Thoracic aorta (tissue), 2 donors: ENCODE measurements at places on chromosomes 2 and 18.

GRCh38 chr18:48851599-48851960 is 99.2 kb downstream of the SMAD7 start:
- peak overlapping the region; percentile 82 for H3K27ac ChIP-seq
- peaks cover 23% of the 10 kb centered on the region for H3K4me1 ChIP-seq
- DNase-seq = no peak
- no peaks in the 10 kb centered on the region for H3K27me3 ChIP-seq

DNA sequence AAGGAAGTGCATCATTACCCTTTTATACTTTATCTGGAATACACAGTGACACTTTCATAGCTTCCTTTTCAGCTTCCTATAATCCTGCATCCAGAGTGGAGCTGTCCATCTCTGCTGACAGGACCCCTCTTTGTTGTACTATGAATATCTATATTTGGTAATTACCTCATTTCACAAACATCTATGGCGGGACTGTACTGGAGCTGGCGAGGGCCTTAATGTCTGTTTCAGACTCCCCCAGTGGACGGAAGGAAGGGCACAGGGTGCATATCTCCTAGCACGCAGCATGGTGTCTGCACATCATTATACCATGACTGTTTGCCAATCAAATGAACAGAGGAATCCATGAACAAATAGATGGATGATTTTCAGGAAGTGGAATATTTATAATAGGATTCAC is 142.3 kb downstream of the SOX11 start:
- no peak overlapping the region for H3K27ac ChIP-seq
- no peaks in the 10 kb centered on the region for H3K36me3 ChIP-seq
- no peak for DNase-seq
- H3K4me3 ChIP-seq = no peak overlapping the region

GRCh38 chr2:27838502-27838901 is 51.7 kb downstream of the RBKS start:
- no peak overlapping the region for H3K4me3 ChIP-seq
- no peak for DNase-seq
- H3K36me3 ChIP-seq = no peaks in the 10 kb centered on the region

DNA sequence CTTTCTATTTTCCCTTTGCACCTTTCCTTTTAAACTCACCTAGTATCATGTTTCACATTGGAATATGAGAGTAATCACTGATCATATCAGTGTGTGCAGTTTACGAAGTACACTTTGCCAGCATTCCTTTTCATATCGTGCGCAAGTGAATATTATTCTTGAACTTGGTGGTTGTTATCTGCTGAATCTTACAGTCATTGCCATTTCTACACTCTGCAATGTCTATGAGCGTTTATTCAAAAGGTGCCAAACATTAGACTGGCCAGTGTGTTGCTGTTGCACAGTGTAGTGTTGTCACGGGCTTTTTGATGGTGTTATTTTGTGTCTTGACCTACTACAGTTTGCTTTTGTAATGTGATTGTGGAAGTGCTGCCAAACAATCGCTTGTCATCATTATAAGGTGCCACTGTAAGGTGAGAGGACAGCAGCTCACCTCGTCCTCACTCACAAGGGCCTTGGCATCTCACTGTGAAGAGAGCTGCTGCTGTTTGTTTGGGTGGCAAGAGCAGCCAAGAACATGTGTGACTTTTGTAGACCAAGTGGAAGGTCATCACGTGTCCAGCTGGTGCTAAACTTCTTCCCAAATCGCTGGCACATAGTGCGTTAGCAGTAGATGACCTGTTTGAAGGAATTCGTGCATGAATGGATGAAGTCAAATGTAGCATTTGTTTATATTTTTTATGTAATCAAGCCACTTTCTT is 113.3 kb downstream of the MYO1B start:
- no peak for DNase-seq
- no peak overlapping the region for H3K27ac ChIP-seq
- H3K27me3 ChIP-seq = no peaks in the 10 kb centered on the region
- H3K4me3 ChIP-seq = no peak overlapping the region
- peaks cover 21% of the 10 kb centered on the region for H3K4me1 ChIP-seq
- no peaks in the 10 kb centered on the region for H3K36me3 ChIP-seq

- peaks cover 12% of the 10 kb centered on the region for H3K4me1 ChIP-seq
- no peaks in the 10 kb centered on the region for H3K36me3 ChIP-seq
- no peak for DNase-seq
- H3K27me3 ChIP-seq = no peaks in the 10 kb centered on the region
Observed at GRCh38 chr18:58046794-58047555, 2.9 kb downstream of the NEDD4L start.

GRCh38 chr2:237479747-237480146 is 7.3 kb upstream of the MLPH start:
- no peaks in the 10 kb centered on the region for H3K36me3 ChIP-seq
- DNase-seq = no peak
- H3K4me1 ChIP-seq = peaks cover 1% of the 10 kb centered on the region
- no peaks in the 10 kb centered on the region for H3K27me3 ChIP-seq
- no peak overlapping the region for H3K4me3 ChIP-seq
- no peak overlapping the region for H3K27ac ChIP-seq

- H3K27ac ChIP-seq = no peak overlapping the region
- H3K27me3 ChIP-seq = no peaks in the 10 kb centered on the region
- DNase-seq = no peak
- no peaks in the 10 kb centered on the region for H3K36me3 ChIP-seq
- H3K4me1 ChIP-seq = no peaks in the 10 kb centered on the region
Observed at GRCh38 chr2:8324164-8324856, 357.5 kb upstream of the ID2 start.

DNA sequence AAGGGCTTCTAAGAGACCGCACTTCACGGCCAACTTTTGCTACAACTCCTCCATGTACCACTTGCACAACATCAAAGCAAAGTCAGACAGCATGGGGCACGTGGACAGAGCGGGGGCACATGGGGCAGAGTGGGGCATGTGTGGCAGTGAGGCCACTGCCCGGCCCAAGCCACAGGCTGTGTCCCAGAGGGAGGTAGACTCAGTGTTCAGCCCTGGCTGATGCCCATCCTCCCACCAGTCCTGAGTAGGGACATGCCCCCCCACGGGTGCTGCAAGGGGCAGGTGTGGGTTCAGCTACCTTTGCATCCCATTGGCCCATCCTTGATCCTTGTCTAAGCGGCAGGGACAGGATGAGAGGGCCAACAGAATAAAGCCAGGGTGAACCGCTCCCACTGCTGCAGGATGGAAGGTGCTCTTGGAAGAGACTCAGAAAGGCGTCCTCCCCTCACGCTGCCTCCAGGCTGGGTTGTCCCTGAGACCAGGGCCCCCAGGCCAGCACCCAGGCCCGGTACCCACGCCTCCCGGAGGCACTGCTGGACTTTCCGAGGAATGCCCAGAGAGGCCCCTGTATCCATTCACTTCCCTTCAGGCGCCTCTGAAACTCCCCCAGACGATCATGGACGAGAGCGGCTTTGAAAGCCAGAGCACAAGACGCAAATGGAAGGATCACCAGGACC is 218.2 kb downstream of the NDUFA10 start:
- H3K27ac ChIP-seq = no peak overlapping the region
- no peaks in the 10 kb centered on the region for H3K27me3 ChIP-seq
- H3K36me3 ChIP-seq = no peaks in the 10 kb centered on the region
- H3K4me1 ChIP-seq = peaks cover 4% of the 10 kb centered on the region

DNA sequence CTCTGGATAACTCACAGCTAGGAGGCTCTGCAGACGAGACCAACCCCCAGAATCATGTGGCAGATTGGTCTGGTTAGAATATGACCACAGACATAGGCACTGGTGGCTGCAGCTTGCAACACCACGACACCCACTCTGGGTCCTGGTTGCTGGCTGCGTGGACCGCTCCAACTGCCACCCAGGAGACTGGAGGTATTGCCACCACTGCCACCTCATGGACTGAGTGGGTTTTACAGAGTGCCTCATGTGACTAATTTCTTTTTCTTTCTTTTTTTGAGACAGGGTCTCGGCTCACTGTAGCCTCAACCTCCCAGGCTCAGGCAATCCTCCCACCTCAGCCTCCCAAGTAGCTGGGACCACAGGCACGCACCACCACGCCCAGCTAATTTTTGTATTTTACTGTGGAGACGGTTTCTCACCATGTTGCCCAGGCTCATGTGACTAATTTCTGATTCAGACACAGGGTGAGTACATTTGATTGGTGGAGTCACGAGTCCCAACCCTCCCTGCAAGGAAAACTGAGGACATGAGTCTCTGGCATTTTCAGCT is 29.9 kb upstream of the NT5DC4 start:
- peaks cover 10% of the 10 kb centered on the region for H3K4me1 ChIP-seq
- no peak overlapping the region for H3K27ac ChIP-seq
- no peaks in the 10 kb centered on the region for H3K27me3 ChIP-seq
- no peaks in the 10 kb centered on the region for H3K36me3 ChIP-seq
- peak overlapping the region; percentile 55 for H3K4me3 ChIP-seq
- DNase-seq = no peak

GRCh38 chr2:169702996-169703395 is 8.7 kb downstream of the PHOSPHO2 start:
- H3K4me3 ChIP-seq = no peak overlapping the region
- no peak for DNase-seq
- no peaks in the 10 kb centered on the region for H3K27me3 ChIP-seq
- H3K27ac ChIP-seq = no peak overlapping the region
- H3K36me3 ChIP-seq = no peaks in the 10 kb centered on the region

DNA sequence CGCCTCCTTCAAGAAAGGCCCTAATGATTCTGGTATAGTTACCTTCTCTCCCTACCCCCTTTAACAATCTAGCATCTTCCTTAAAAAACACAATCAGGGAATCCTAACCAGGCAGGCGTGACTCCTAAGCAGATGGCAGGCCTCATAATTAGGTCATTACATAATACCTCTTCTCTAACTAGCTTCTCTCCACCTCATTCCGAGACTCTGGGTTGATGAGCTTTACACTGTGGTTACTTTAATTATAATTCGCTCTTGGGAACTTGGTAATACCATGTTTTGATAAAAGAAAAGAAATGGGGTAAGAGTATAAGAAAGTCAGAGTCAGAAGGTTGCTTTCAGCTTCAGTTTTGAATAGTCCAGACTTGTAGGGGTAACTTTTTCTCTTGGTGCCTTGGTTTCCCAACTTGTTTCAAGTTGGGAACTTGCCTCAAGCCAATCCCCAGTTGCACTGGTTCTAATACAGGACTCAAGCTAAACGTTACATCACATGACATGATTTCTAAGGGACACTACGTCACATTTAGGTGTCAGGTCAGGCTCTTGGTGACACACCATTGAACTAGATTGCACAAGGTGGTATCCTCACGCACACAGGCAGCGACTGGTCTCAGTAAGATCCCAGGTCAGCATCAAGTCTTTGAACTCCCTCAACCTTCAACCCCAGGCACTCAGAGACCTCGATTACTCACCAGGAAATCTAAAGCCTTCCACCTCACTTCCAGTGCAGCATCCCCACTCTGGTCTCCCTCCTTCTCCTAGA is 59.2 kb downstream of the AAK1 start:
- no peaks in the 10 kb centered on the region for H3K27me3 ChIP-seq
- no peak overlapping the region for H3K4me3 ChIP-seq
- H3K27ac ChIP-seq = no peak overlapping the region

GRCh38 chr18:62998443-62998842 is 283.1 kb downstream of the PHLPP1 start:
- no peaks in the 10 kb centered on the region for H3K4me1 ChIP-seq
- no peaks in the 10 kb centered on the region for H3K27me3 ChIP-seq
- no peaks in the 10 kb centered on the region for H3K36me3 ChIP-seq
- H3K4me3 ChIP-seq = no peak overlapping the region
- DNase-seq = no peak

- H3K27ac ChIP-seq = no peak overlapping the region
- H3K4me3 ChIP-seq = no peak overlapping the region
- H3K36me3 ChIP-seq = no peaks in the 10 kb centered on the region
- no peak for DNase-seq
Observed at GRCh38 chr2:1557467-1557820, 144.2 kb downstream of the TPO start.

- no peak overlapping the region for H3K4me3 ChIP-seq
- peaks cover 8% of the 10 kb centered on the region for H3K4me1 ChIP-seq
- H3K36me3 ChIP-seq = no peaks in the 10 kb centered on the region
- DNase-seq = no peak
Observed at GRCh38 chr2:213246497-213247281, 37.6 kb upstream of the SPAG16 start.

GRCh38 chr18:49335677-49336076 is 124.8 kb downstream of the DYM start:
- DNase-seq = no peak
- H3K36me3 ChIP-seq = peaks cover 9% of the 10 kb centered on the region
- H3K4me1 ChIP-seq = peaks cover 4% of the 10 kb centered on the region
- H3K27ac ChIP-seq = no peak overlapping the region

DNA sequence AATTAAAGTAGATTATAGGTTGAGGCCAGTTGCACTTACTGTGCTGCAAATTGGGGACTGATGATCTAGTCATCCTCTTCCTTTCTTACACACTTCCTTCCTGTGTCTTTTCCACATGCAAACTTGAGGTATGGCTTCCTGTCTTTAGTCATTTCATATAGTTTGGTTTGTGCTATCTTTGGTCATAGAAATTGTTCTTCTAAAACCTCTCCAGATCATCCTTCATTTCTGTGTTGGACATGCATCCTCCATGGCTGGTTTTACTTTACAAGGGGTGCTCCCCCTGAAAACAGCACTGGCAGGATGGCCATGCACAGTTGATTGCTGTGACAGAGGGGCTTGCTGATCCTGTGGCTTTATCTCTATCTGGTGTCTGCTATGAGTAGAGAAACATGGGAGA is 36.5 kb downstream of the MGAT5 start:
- no peaks in the 10 kb centered on the region for H3K27me3 ChIP-seq
- H3K27ac ChIP-seq = no peak overlapping the region
- no peak overlapping the region for H3K4me3 ChIP-seq
- DNase-seq = no peak
- H3K4me1 ChIP-seq = peaks cover 3% of the 10 kb centered on the region
- no peaks in the 10 kb centered on the region for H3K36me3 ChIP-seq

- H3K4me1 ChIP-seq = peaks cover 45% of the 10 kb centered on the region
- peaks cover 36% of the 10 kb centered on the region for H3K36me3 ChIP-seq
- peak overlapping the region; percentile 99 for H3K27ac ChIP-seq
Observed at GRCh38 chr2:219446101-219446504, 11.5 kb downstream of the SPEG start.

DNA sequence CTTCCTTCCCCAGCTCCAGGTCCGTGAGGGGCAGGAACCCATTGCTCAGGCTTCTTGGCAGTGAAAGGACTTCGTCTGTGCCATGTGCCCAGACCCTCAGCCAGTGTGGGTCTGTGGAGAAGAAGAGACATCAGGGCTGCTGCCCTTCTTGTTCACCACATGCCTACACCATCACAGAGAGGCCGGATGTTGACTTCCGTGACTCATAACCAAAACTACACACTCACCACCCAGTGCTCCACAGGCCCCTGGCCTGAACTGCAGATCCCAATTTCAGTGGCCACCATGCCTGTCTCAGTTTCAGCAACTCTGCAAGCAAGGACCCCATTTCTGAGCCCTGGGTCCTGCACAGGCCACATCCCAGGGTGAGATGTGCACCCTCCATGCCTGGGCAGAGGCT is 332.6 kb upstream of the SALL3 start:
- no peak overlapping the region for H3K27ac ChIP-seq
- H3K27me3 ChIP-seq = no peaks in the 10 kb centered on the region
- no peak overlapping the region for H3K4me3 ChIP-seq

DNA sequence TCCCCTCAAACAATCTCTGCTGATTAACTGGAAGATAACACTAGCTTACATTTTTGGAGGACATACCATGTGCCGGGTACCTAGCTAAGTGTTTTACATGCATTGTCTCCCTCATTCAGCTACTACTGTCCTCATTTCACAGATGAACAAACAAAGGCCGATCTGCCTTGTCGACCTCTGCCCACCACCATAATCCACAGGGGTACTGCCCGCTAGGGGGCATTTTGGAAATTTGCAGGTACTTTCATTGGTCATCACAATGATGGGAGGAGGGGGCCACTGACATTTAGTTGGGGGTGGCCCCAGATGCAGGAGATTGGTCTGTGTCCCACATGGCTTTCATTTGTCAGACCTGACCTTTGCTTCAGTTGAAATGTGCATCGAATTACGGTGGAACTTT is 3.9 kb upstream of the TMEM163 start:
- H3K36me3 ChIP-seq = no peaks in the 10 kb centered on the region
- no peak overlapping the region for H3K27ac ChIP-seq
- H3K27me3 ChIP-seq = peaks cover 9% of the 10 kb centered on the region
- no peak for DNase-seq
- H3K4me1 ChIP-seq = peaks cover 12% of the 10 kb centered on the region
